ENCODE measurements at places on chromosomes 6 and 20.

DNA sequence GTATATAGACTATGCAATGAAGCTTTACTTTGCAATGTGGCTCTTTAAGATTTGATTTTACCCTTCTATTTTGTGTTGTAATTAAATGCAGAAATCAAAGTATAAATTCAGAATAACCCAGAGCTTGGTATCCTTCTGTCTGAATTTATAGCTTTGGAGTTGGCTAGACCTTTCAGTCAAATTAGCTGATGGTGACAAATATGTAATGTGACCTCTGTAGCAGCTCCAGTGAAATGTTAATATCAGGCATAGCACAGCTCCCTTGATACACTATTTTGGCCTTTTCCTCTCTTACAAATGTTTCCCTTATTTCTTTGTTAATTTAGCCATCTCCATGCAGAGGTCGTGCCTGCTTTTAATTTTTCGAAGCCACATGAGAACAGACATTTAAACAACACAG is 11.1 kb downstream of the CBFA2T2 start:
- no peak for DNase-seq

DNA sequence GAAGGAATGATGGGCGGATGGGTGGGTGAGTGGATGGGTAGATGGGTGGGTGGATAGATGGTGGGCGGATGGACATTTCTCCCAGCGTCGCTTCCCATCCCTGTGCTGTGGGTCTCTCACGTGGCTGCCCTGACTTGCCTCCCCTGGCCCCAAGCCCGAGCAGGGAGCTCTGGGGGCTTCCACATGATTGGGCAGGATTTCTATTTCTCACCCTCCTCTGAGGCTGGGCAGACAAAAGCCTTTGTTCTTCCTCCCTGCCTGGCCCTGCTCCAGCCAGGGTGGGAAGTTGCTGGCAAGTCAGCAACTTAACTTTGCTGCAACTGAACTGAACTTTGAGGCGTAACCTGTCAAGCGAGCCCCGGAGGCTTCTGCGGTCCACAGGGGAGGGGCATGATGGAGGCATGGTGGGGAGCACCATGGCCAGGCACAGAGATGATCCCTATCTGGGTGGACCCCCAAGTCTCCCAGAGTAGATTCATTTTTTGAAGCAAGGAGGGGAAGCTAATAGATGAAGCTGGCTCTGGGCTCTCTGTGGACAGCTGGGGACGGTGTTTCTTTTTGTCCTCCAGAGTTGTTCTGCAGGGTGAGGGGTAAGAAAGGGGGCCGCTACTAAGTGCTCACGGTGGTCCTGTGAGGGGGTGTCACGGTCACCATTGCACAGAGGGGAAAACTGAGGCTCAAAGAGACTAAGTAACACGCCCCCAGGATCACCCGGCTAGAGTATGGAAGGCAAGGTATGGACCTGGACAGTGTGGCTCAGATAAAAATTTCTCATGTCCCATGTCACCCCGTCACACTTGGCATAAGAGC is 140.1 kb downstream of the CEBPB start:
- DNase-seq = no peak

- no peak for DNase-seq
Observed at GRCh38 chr6:163449076-163449475, 34.6 kb downstream of the QKI start.

GRCh38 chr20:62208795-62209755 is 11.0 kb downstream of the HRH3 start:
- no peak for DNase-seq

- no peak for DNase-seq
Observed at GRCh38 chr6:53327017-53327395, 21.7 kb downstream of the ELOVL5 start.

DNA sequence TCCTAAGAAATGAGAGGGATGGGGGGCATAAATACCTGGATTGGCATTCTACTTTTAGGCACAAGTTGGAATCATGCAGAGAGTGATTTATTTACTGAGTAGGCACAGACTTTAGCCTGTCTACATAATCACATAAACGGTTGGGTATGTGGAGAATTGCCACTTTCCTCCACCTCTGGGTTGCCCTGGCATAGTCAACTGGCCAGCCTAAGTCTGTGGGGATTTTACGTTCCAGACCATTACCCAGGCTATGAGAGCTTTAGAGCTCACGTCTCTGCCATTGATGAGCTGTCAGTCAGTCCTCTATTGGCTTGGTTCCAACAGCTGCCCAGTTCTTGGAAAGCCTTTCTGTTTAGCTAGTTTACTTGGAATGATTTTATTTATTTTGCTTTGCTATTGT is 5.0 kb upstream of the BHLHE23 start:
- no peak for DNase-seq

GRCh38 chr6:42091718-42092023 is 41.3 kb downstream of the TAF8 start:
- DNase-seq = no peak

DNA sequence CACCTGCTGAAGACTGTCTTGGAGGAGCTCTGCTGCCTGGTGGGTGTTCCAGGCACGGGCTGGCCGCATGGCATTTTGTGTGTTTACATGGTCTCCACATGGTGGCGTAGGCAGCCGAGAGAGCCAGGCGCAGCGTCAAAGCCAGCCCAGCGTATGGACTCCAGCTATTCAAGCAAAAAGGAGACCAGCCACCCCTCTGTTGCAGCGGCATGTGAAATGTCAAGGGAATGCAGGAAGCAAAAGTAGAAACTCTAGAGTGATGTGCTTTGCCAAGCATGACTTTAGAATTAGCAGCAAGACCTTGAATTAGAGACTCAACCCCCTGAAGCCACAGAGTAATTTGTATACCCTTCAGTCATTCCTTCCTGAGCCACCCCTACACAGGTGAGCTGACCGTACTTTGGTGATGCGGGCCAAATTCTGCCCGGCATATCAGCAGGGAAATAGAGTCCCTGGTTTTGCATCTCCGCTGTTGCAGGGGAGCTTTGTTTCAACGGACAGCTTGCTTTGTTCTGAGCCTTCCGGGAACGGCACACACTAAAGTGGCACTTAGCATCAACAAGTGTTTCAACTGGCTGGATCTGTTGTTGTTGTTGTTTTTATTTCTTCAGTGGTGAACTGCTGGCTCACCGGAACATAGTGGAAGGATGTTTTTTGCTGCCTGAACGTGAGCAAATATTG is 48.5 kb downstream of the FNDC1 start:
- no peak for DNase-seq

DNA sequence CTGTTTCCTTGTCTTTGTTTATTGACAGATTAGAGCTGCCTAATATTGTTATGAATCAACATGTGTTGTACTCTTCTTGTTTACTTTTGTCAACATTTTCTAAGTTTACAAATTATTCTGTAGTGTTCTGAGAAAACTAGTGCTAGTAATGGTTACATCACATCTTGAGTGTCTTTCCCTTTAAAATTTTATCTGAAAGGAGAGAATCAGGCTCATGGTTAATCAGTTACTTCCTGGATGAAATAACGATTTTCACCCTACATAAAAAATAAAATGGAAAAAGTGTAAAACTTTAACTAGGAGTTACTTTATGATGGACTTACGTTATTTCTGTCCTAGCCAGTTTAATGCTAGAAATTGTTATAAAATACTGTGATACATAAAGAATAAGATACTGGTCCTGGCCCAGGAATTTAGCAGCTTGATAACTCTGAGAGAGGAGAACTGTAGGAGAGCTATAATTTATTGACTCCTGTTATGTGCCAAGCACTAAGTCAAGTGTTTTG is 26.4 kb upstream of the BMP5 start:
- DNase-seq = no peak

GRCh38 chr20:44006126-44006525 is 91.5 kb downstream of the TOX2 start:
- no peak for DNase-seq

- DNase-seq = no peak
Observed at GRCh38 chr6:90319044-90319443, 22.4 kb upstream of the BACH2 start.

DNA sequence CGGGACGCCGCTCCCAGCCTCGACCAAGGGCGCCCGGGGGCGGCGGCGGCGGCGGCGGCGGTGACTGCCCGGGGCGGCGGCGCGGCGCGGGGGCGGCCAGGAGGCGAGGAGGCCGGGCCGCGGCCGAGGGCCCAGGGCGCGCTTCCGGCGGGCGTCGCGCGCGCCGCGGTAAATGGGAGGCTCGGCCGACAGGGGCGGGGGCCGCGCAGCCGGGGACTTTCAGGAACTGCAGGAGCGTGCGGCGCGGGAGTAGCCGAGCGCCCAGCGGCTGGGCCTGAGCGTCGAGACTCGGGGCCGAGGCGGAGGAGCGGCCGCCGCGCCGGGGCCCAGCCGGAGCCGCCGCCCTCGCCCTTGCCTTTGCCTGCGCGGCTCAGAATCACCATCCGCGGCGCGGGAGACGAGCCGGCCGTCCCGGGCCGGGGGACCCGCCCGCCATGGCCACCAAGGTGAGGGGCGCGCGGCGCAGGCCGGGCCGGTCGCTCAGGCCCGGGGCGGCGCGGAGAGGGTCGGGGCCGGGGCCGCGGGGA is at the start of gene SNX9:
SNX9 (plus strand) TSS at position 246 of the 527 bp plus-strand sequence; CDS start at position 435, 189 bp downstream.
- DNase-seq = peak; percentile 48

DNA sequence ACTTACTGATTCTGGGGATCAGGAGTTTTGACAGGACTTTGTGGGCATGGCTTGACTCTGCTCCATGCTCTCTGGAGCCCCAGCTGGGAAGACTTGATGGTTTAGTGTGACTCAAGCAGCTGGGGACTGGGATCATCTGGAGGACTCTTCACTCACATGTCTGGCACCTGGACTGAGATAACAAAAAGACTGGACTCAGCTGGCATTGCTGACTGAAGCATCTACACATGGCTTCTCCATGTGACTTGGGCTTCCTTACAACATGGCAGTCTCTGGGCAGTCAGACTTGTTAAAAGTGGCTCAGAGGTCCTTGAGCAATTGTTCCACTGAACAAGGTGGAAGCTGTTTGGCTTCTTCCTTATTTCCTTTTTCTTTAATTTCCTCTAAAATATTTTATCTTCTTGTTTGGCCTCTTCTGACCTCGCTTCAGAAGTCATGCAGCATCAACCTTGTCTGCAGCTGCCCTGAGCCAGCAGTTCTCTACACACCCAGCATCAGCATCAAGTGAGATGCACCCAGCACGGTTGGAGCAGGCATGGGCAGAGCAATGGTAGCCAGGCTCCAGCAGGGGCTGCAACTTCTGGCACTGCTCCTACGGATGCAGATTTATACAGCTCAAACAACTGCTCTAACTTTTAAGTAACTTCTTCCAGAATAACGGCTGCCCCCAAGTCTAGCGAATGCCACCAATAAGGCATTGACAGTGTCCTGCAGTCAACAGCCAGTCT is 5.6 kb upstream of the HM13 start:
- no peak for DNase-seq

- DNase-seq = no peak
Observed at GRCh38 chr20:2255926-2256531, 39.8 kb upstream of the TGM3 start.

All from stimulated activated CD8-positive, alpha-beta memory T cell treated with anti-CD3 and anti-CD28 coated beads, Interleukin-12 subunit alpha, Interleukin-12 subunit beta, amount 100 ng/mL, for 1 hour (primary cell).